ENCODE measurements at places on chromosomes 1 and 21.

DNA sequence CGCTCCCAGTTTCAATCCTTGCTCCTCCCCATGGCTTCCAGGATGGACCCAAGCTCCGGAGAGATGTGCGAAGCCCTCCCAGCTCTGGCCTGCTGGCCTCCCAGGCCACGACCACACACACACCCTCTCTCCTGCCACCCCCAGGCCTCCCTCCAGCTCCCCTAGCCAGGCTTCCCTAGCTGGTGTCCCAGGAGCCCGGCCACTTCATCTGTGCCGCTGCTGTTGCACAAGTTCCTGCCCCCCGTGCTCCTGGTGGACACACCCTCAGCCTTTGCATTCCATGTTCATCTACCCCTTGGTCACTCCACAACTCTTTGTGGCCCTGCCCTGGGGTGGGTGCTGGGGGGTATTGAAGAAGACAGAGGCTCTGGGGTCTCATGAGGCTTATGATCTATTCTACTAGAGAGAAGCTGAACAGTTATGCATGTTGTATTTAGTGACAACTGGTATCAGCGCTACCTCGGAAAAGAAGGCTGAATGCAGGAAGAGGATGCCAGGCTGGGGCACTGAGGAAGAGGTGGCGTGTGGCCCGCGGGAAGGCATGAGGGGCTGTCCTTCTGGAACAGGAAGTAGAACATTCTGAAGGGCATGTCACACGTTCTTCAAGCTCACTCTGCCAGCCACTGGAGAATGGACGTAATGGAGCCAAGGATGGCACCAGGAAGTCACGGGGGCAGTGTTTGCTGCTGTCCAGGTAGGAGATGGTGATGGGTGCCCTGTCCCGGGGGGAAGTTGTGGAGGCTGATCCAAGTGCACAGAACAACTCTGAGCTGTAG is 172.4 kb downstream of the PSMG1 start:
- DNase-seq = no peak

DNA sequence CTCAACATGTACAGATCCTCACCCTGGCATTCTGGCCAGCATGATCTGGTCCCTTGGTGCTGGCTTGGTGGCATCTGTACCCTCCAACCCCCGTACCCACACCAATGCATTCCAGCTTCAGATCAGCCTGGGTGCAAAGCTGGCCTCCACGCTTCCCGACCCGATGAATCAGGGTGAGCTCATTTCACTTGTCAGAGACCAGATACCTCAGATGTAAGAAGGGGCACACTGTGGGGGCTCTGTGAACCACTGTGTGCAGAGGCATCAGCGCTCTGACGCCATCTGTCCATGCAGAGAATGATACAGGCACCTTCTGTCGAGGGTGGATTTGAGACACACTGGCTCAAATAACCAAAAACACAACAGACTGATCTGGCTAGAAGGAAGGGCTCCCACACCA is 76.6 kb downstream of the DMRTB1 start:
- DNase-seq = no peak

DNA sequence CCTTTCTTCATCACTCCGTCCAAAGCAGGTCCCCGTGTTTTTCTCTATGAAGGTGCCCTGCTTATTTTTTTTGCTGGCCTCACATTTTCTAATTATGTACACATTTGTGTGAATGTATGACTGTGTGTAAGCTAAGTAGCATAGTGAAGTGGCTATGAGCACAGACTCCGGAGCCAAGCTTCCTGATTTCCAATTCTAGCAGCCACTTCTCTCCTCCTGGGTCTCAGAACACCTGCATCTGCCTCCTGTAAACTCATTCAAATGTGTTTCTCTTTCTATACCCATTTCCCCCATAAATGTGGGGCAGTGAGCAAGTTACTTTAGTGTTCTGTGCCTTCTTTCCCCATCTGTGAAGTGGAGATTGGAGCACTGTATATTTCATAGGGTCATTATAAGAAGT is 2.1 kb downstream of the SLAMF6 start:
- DNase-seq = no peak

DNA sequence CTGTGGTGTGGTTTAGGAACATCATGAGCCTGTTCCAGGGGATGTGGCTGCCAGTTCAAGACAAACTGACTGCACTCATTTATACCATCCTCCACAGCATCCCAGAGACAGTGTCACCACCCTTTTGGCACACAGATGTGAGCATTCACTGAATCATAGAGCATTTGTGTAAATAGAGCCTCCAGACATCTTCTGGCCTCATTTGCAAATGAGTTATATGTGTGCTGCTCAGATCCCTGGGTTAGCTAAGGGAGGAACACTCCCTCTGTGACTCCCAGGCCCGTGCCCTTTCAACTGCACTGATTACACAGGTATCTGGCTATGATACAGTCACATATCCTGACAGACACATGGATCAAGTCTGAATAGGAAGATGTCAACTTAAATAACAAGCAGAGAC is 351.5 kb upstream of the PLD5 start:
- no peak for DNase-seq

DNA sequence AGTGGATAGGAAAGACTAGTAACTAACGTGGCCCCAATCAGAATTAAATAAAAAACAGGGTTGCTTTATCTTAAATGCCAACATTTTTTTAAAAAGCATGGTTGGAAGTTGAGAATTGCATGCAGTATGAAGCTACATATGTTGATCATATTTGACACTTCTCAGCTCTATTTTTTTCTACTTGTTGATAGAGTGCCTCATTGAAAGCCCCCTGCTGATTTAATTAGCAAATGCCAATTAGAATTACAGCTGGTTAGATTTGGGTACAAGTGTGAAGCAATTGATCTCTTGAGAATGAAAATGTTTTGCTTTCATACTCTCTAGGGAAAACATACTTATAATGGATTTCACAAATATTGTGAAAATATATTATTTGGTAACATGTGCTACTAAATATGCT is 40.5 kb downstream of the CHD1L start:
- DNase-seq = no peak

- DNase-seq = peak; percentile 54
Observed at GRCh38 chr21:36487641-36488307, 7.9 kb upstream of the CLDN14 start.

DNA sequence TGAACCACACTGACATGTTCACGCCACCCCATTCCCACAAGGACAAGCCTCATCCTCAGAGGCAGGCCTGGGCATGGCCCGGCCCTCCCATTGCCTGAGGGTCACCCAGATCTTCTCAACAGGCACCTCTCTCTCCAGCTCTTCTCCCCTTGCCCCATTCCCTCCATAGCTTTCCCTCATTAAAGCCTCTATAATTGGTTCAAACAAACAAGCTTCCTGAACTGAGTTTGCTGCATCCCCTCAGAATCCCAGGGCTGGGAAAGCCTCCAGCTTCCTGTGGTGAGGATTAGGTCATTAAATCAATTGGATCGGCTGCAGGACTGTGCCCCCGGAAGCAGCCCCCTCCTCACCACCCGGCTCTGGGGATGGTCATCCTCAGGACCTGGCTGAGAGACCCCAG is 18.9 kb downstream of the CTNNBIP1 start:
- DNase-seq = peak; percentile 74

DNA sequence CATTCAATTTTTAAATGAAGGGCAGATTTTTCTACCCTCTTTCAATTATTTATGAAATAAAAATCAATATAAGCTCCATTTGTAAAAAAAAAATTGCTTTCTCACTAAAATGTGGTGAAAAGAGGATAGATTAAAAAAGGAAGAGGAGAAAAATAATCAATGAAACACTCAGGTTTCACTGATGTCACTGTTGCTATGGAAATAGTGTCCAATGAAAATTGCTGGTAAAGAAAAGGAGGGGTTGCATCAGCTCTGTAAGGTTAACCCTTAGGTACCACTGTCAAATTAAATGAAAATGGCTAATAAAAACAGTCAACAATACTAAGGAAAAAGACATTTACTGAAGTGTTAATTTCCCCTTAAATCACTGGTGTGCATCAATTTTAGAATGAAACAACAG is 91.6 kb upstream of the TTC39A start:
- peak; percentile 13 for DNase-seq

DNA sequence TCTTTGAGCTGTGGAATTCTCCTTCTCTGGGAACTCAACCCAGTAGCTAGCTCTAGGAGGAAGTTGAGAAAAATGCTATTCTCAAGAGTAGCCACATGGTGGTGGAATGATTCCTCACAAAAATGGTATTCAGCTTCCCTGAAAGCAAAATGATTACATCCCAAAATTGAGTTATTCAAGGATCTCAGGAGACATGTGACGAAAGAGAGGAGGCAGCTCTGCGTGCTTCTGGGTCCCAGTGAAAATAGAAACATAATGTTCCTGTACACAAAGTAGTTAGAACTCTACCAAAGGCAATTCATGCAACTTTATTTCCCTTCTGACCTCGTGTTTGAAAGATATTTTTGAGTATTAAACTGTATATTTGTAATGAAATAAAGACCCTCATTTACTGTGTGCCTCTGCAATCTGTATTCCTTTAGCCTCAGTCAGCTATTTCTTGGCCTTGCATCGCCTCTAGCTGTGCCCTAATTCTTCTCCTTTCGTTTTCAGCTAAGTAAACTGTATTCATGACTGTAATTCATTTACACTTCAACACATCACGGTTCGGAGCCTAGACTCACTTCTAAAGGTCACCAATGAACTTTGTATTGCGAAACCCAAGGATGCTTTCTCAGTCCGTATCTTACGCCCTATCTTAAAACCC is 167.3 kb downstream of the FASLG start:
- DNase-seq = no peak

GRCh38 chr1:1205769-1206375 is 520 bp downstream of the TNFRSF18 start:
- no peak for DNase-seq

DNA sequence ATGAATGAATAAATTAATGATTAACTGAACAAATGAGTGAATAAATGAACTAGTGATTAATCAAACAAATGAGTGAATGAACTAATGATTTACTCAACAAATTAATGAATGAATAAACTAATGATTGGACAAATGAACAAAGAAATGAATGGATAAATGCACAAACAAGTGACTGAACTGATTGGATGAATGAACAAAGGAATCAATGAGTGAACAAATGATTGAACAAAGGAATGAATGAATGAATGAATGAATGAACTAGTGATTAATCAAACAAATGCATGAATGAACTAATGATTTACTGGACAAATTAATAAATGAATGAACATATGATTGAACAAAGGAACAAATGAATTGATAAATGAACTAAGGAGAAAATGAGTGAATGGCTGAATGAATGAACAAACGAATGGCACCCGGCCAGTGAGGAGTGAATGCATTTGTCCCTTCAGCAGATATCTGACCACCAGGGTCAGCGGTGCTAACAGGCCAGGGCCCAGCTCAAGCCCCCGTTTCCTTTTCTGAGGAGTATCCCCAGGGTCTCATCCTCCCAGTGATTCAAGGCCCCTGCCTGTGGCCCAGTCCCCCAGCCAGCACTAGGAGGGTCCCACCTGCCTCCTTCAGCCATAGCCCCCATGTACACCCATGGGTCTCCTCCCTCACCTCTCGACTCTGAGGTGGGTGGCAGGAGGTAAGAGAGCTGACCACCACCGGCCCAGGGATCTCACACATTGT is 49.9 kb downstream of the WNT9A start:
- DNase-seq = no peak

DNA sequence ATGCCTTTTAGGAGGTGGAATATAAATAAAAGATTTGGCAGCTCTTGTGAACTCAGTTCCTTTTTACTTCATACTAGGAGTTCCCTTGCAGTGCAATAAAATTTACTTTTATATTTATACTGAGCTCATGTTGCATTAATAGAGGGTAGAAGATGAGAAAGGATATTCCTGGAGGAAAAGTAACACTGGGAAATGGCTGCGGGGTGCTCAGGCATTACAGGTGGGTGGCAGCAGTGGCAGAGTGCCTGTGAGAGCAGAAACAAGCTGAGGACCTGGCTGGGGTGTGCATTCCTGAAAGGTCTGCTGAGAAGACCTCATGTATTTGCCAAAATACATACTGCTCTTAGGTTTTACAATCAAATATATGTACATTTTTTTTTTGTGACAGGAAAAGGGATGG is 126.9 kb downstream of the COQ8A start:
- no peak for DNase-seq

DNA sequence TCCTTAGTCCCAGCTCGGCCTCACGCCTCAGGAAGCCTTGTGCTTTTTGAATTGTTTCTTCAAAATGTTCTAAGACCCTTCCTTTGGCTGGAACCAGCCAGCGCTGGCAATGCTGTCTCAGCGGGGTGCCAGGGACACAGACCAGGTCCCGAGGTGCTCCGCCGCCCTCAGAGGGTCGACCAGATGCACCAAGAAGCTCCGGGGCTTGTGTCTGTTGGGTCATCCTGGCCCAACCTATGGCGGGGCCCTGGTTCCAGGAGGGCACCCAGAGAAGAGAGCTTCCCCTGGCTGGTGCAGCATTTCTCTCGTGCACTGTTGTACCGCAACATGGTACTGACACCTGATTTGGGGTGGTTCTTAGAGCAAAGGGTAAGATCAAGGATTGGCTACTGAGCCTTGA is 40.1 kb upstream of the BECN2 start:
- DNase-seq = no peak

DNA sequence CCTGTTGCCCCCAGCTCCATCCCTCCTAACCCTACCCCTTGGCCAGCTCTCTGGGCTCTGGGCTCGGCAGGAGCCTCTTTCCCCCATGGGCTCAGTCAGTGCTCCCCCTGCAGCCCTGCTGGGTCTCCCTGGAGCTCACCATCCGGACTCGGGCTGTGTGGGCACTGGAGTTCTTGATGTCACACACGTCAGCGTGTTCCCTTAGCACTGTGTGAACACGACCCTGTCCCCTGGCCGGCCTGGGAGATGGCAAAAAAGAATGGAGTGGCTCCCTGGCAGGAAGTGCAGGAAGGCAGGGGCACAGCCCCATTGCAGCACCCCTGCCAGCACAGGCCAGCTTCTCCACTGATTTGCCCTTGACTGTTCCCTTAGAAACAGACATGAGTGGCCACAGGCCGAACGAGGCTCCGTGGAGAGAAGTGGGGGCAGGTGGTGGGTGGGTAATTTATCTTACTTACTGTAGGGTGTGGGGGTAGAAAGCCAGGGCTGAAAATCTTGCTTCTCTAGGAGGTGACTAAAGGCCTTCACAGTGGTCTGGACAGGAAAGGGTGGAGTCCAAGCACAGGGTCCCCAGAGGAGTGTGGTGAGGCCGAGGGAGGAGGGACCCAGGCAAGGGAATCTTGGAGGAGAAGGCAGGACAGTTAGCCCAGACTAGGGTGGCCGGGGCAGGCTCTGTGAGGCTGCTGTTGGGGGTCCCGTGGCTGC is 381.7 kb upstream of the VAMP3 start:
- DNase-seq = no peak

DNA sequence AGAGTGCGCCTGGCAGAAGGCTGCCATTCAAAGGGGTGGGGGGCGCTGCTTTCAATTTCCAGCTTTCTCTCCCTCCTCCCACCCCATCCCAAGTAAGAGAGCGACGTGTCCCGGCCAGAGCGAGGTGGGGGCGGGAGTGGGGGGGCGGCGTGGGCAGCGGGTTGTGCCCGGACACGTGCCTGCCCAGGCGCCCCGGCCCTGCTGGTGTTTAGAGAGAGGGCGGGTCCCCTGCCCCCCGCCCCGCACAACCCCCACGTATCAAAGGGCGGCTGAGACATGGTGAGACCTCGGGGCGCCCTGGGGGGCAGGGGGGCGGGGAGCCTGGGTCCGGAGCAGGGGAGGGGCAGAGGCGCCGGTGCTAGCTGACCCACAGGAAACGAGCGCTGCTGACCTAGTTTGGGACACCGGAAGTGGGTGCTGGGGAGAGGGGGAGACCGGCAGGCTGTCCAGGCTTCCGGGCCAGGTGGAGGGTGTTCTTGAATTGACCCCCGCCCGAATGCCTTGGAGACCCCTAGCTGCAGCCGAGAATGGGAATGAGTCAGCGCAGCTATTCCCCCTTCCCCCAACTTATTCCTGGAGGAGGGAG is 1.3 kb downstream of the ZBTB7B start:
- DNase-seq = peak; percentile 40

All from COR-L47 (cell line).